ENCODE measurements at places on chromosomes 2 and 18. TPM values are rescaled to one million over a fixed set of nuclear protein-coding genes. Genes with fewer than 3 reads are reported as not detected.

GAL3ST2 gene
- total RNA-seq, result not detected

CD8B2 gene
- not detected for total RNA-seq

ACTR3 gene
- total RNA-seq, result 43.8 TPM

CLEC4F gene
- total RNA-seq, result not detected

LIPG gene
- total RNA-seq, result 0.52 TPM

UGT1A9 gene
- total RNA-seq, result not detected

LYPD6 gene
- total RNA-seq, result 2.9 TPM

All from body of pancreas (tissue), 4 donors.